Effector CD8-positive, alpha-beta T cell (primary cell): ENCODE measurements at places on chromosomes 12 and 14.

DNA sequence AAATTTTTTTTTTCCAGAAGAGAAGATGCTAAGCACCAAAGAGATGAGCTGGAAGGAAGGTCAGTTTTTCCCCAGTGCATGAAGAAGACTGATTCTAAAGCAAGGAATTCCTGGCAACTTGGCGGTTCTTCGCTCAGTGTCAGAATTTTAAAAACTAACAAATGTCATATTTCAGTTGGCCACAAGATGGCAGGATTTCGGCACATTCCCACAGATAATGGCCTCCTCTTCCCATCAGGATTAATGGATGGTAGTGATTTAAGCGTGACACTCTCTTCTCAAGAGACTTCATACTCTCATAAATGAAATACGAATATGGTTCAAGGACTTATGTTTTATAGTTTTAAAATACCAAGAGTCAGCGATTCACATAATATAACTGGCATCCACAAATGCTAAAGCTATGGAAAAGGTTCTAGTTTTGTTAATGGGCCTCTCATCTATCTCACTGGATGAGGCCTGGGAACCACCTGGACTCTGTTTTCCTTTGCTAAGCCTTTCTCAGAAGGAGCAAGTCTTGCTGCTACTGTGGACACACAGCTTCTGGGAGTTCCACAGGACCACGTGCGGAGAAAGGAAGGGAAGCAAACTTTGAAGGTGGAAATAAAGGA lies 46.1 kb upstream of the PTPRO start:
- DNase-seq: no peak

GRCh38 chr14:104094709-104095425 lies 9.4 kb downstream of the ASPG start:
- DNase-seq: peak; percentile 54

- no peak for DNase-seq
Observed at GRCh38 chr12:13253966-13254760, 57.6 kb downstream of the EMP1 start.

DNA sequence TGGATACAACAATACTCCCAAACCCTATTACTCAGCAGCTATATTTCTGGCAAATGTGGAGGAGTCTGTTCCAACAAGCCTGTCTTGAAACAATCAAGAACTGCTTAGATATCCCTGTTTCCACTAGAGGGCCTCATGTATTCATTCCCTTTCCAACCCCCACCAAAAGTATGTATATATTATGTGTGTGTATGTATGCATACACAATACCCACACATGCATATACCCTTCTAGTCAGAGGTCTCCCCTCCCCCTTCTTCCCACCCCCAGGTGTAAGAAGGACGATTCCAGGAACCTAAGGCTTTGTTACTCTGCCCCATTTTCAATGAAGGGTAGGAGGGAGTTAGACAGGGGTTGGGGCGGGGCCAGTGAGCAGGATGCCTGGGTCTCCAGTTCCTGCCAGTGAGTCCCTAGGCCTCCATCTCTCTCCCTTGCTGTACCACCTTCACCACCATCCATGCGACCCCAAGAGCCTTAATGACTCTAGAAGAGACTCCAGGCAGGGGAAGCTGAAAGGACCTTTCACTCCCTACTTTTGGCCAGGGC lies at the start of gene DGKA:
TSS of gene DGKA (plus strand) at position 392 of the 546 bp plus-strand sequence. CDS start 5,342 bp downstream, outside the sequence.
- peak; percentile 30 for DNase-seq

DNA sequence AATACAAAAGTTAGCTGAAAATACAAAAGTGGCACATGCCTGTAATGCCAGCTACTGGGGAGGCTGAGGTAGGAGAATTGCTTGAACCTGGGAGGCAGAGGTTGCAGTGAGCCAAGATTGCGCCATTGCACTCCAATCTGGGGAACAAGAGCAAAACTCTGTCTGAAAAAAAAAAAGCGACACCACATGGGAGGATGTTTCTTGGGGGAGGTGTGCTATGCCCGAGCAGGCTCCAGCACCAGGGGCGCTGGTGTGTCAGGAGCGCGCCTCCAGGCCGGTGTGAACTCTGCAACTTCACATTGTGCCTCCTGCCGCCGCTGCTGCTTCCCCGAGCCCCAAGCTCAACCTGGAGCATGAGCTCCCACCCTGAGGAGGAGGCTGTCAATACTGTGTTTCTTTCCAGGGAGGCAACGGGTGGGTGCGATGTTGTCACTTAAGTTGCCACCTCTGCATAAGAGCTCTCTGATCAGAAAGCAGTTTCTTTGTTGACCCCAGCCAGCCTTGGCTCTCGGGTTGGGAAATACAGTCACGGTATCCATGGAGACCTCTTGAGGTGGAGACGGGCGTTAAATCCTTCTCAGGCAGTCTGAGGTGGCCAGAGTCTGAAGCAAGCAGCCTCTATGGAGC lies 18.9 kb downstream of the DEGS2 start:
- DNase-seq: no peak

GRCh38 chr14:90624227-90624626 lies 192.0 kb downstream of the TTC7B start:
- DNase-seq: no peak

- no peak for DNase-seq
Observed at GRCh38 chr12:11666131-11667050, 16.9 kb downstream of the ETV6 start.

GRCh38 chr14:105287249-105288102 lies 13.3 kb downstream of the BRF1 start:
- no peak for DNase-seq

- DNase-seq: no peak
Observed at GRCh38 chr14:99255621-99256482, 16.1 kb downstream of the BCL11B start.

- DNase-seq: no peak
Observed at GRCh38 chr12:86057092-86057845, 183.2 kb downstream of the NTS start.

DNA sequence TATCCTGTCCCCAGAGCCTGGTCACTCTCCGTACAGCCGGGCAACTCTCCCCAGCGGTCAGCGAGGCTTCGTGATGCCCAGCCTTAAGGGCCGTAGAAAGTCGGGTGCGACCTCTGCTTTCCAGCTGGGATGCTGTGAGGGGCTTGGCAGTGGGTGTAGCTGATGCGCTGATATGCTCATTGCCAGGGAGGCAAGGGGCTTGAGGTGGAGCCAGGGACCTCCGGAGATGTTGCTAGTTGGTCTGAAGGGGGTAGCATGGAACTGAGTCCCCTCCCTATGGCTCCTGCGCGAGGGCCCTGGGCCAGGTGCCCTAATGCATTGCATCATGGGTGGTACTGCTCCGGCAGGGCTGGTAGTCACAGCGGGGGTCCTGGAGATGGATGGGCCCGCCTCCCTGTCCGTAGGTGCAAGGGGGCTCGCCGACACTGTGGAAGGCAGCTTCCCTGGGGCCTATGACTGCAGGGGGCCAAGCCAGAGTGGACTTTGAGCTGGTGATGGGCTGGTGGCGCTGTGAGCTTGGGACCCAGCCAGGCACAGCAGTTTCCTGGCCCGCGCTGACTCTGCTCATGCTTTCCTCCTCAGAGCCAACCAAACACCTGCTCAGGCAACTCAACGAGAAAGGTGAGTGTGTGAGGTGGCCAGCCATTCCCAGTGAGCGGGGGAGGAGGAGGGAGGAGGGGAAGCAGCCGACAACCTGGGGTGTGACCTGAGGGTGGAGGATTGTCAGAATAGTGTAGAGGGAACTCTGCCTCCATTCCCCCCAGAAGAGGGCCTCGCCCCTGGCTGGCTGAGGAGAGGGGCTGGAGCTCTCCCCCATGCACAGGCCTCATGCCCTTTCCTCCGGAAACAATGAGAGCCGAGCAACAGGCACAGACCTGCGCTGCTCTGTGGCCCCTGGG lies 32.3 kb downstream of the PLEKHG3 start:
- no peak for DNase-seq

DNA sequence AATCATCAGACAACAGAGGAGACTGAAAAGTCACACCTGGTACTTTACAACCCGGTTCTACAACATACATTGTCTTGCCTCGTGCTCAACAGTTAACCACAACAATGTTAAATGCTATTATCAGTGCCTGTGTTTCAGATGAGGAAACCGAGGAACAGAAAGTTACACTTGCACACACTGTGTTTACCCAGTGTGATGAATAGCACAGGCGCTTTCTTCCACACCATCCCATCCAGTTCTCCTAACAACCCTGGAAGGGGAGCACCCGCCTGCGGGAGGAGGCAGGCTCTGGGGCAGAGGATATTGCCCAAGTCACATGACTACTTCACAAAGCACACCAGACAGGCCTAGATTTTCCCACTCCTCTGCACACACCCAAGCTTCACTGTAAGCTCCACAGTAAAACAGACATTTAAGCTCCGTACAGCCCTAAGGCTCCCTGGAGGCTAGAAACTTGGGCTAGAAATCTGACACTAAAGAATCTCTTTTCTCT lies 21.8 kb downstream of the NCKAP5L start:
- no peak for DNase-seq

DNA sequence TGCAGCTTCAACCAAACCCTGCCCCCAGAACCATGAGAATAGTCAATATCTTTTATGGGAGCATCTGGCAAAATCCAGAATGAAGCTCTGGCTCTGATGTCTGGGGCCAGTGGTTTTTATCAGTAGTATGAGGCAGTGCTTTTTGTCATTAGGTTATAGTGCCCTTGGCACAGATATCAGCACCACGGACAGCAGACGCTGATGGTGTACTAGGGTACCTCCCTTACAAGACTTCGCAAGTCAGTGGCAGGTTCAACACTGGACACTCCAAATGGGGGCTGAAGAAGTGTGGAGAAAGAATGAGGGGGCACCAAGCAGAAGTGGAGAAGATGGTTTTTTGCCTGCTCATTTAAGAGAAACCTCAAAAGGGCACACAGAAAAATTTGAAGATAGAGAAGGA lies 68.2 kb upstream of the E2F7 start:
- no peak for DNase-seq

DNA sequence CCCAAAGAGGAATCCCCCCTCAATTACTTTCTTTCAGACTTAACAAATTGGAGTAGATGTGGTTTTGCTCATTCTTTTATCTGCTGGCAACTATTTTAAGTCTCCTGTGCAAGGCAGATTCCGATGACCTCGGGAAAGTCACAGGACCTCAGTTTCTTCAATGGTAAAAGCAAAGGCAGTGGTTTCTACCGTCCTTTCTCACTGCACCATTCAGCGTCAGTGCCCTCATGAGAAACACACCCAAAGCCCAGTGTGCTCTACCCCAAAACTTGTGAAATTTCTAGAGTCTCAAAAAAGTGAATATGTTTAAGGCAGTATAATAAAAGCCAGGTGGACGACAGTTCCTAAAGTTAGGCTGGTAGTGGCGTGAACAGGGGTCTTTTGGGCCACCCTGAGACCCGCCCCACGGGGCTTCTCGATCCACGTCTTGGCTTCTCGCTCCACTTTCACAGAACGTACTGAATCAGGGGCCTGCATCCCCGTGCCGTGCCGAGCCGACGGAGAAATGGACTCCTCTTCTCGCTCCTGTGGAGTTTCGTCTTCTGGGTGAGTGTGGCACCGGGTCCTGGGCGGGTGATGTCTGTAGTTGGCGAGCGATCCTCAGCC lies 1.3 kb upstream of the ARHGAP5 start:
- no peak for DNase-seq

GRCh38 chr12:53738406-53739213 lies 11.4 kb upstream of the CALCOCO1 start:
- DNase-seq: peak; percentile 46

DNA sequence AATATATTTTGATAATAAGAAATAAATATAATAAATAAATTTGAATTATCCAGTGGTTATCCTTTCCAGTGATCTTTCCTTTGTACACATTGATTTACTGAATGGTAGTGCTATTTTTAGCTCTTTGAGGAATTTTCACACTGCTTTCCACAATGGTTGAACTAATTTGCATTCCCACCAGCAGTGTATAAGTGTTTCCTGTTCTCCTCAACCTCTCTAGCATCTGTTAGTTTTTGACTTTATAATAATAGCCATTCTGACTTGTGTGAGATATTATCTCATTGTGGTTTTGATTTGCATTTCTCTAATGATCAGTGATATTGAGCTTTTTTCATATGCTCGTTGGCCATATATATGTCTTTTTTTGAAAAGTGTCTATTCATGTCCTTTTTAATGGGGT lies 333.7 kb downstream of the RAD51B start:
- no peak for DNase-seq

- DNase-seq: no peak
Observed at GRCh38 chr14:51328064-51328771, 88.2 kb downstream of the TMX1 start.

- peak; percentile 6 for DNase-seq
Observed at GRCh38 chr14:35534873-35535482, 1.0 kb downstream of the INSM2 start.

DNA sequence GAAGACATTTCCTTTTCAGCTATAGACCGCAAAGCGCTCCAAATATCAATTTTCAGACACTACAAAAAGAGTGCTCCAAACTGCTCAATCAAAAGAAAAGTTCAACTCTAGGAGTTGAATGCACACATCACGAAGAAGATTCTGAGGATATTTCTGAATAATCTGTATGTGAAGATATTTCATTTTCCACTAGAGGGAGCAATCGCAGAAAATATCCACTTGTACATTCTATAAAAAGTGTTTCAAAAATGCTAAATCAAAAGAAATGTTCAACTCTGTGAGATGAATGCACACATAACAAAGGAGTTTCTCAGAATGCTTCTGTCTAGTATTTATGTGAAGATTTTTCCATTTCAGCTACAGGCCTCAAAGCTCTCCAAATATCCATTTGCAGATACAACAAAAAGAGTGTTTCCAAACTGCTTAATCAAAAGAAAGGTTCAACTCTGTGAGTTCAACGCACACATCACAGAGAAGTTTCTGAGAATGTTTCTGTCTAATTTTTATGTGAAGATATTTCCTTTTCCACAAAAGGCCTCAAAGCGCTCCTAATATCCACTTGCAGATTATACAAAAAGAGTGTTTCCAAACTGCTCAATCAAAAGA lies 643.8 kb upstream of the ALG10B start:
- DNase-seq: no peak

GRCh38 chr14:75476274-75476995 lies 45.8 kb upstream of the BATF start:
- no peak for DNase-seq

DNA sequence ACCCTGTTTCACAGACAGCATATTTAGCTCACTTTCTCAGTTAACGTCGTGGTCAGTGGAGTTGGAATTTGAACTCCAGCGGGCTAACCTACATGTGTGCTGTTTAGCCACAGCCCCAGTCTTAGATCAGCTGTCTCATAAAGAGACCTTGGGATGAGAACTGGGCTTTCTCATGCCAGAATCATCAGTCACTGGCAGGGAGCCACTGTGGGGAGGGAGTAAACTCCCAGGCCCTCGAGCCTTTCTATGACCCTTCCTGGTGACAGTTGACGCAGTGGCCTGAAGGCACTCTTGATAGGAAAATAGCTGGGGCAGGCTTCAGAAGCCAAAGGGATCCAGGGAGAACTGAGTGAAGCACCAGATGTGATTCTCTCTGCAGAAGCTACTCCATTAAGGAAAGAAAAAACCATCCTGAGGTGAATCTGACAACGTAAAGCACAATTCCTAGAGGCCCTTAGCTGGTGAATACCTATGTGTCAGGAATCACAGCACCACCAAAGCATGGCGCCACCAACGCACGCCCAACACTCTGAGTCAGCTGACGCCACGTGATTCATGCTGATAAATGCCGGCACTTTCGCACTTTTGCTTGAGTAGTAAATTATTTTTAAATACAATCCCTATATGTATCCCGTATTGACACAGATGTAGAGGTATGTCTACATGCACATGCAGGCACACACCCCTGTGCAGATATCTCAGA lies 279.6 kb upstream of the TMEM132C start:
- DNase-seq: no peak
